Activated CD4-positive, alpha-beta T cell treated with anti-CD3 and anti-CD28 coated beads, Interleukin-2, amount 10 ng/mL, durations not matched to agents 7 days and 5 days (primary cell): ENCODE measurements at places on chromosomes 7 and 10. TPM values are rescaled to one million over a fixed set of nuclear protein-coding genes. Genes with fewer than 3 reads are reported as not detected.

DNA sequence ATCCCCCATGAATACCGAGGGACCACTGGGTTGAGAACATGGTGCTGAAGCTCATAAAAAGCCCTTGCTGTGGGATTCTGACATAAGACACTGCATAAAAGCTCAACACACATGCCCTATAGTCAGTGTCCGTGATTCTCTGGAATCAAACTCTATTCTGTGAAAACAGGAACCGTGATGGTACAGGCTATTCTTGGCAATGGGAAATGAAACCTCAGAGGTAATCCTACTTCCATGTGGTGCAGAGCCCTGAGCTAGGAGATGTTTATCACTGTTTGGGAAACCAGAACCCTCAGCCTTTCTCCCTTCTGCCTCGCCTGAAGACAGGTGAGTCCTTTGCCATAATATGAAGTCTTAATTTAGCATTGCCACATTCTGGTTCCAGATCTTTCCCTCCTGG lies 80.8 kb upstream of the PRSS1 start:
- DNase-seq, result no peak

The MMD2 gene
- total RNA-seq, result not detected

The SEMA3C gene
- not detected for total RNA-seq

The KCNIP2 gene
- 4.5 TPM for total RNA-seq

The ZNF107 gene
- 21.8 TPM for total RNA-seq

The MACROH2A2 gene
- total RNA-seq, result 5.0 TPM

GRCh38 chr10:104640339-104641186 lies 527 bp upstream of the SORCS3 start:
- no peak for DNase-seq

The NPTX2 gene
- total RNA-seq, result not detected

DNA sequence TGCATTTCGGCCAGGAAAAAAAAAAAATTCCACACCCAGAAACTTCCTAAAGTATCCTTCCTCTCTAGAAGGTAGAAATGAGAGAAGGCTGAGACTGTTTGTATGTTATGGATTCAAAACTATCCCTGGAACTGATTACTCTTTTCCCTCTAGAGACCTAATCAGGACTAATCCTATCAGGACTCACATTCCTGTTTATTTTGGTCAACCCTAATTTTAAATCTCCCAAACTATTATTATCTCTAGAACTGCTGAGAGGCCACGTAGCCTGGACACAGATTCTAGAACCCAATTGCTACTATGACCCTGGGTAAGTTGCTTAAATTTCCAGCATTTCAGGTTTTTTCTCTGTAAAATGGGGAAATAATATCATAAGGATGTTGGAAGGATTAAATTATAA lies 346.8 kb upstream of the MEOX2 start:
- DNase-seq, result no peak

DNA sequence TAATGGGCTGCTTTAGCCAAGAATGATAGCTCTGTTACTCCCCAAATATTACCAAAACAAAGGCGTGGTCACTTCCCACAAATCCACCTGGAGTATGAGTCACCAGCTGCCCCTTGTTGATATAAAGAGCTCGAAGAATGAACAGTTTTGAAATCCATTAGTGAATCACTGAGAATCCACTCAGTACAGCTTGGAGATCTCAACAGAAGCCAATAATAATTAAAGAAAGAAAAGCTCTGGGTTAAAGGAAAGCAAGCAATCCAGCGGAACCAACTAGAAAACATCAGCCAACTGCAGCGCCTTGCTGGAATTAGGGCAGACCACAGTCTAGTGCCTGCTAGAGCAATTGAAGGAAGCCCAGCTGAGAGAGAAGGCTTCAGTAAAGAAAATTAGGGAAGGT lies 576.0 kb upstream of the C7orf33 start:
- DNase-seq, result no peak

GRCh38 chr10:101672536-101672935 lies 22.4 kb downstream of the FBXW4 start:
- DNase-seq, result no peak

DNA sequence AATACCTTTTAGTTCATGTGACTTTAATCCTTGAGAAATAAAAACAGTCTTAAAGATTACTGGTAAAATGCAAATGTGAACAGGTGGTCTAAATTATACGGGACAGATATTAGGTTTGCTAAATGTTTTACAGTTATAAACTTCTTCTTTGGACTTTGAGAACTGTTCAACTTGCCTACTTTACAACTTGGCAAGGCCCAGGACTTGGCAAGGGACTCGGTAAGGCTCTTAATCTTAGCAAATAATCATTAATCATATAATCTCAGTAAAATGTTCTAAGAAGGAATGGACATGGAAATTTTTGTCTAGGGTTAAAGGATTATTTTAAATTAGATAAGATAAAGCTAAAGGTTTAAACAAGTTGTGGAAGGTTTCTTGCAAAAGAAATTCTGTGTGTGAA lies 4.8 kb upstream of the UBE2D4 start:
- DNase-seq, result no peak
